ENCODE measurements at places on chromosomes 16 and 17.
A peak's percentile ranks its signal among the peaks of the same experiment; 100 is the strongest.

DNA sequence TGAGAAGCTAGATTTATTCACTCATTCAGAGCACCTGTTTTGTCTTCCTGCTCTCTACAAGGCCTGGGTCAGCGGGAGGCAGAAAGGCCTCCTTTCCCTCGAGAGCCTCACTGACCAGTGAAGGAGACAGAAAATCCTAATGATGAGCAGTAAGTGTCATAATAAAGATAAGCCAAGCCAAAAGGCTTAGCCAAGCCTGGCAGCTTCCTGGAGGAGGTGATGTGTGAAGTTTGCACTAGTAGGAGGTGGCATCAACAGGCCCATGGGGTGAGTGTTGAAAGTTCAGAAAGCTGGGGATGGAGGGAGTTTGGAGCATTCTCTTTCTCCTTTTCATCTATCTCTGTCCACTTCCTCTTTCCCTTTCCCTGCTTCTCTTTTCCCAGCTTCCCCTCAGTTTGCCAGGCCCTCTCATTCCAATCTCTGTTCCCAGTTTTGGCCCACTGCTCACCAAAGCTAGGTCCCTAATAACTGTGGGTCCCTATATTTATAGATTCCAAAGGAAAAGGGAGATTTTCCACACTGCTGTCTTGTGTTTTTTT lies 16.5 kb upstream of the SPNS3 start:
- H3K27me3 ChIP-seq: no peaks in the 10 kb centered on the region
- H3K27ac ChIP-seq: no peak overlapping the region
- DNase-seq: no peak
- no peaks in the 10 kb centered on the region for H3K36me3 ChIP-seq
- peaks cover 10% of the 10 kb centered on the region for H3K4me1 ChIP-seq

- H3K36me3 ChIP-seq: no peaks in the 10 kb centered on the region
- no peak overlapping the region for H3K4me3 ChIP-seq
- H3K27ac ChIP-seq: no peak overlapping the region
Observed at GRCh38 chr16:28548306-28548802, 5.4 kb upstream of the SGF29 start.

DNA sequence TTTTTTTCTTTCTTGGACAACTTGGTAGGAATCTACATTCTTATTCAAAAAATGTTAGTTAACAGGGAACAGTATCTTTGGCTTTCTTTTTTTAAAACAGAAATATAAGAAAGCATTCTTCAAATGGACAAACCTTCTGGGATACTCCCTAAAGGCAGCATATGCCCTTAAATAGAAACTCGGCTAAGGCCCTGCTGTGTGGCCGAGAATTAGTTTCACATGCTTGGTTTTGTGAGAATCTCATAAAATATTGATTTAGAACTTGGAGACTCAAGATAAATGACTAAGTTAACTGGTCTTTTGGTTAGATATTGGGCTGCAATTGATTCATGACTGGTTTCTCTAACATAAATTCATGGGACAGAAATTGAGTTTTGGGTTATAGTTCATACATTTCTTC lies 359.9 kb upstream of the XYLT1 start:
- H3K4me3 ChIP-seq: no peak overlapping the region
- H3K27ac ChIP-seq: no peak overlapping the region

DNA sequence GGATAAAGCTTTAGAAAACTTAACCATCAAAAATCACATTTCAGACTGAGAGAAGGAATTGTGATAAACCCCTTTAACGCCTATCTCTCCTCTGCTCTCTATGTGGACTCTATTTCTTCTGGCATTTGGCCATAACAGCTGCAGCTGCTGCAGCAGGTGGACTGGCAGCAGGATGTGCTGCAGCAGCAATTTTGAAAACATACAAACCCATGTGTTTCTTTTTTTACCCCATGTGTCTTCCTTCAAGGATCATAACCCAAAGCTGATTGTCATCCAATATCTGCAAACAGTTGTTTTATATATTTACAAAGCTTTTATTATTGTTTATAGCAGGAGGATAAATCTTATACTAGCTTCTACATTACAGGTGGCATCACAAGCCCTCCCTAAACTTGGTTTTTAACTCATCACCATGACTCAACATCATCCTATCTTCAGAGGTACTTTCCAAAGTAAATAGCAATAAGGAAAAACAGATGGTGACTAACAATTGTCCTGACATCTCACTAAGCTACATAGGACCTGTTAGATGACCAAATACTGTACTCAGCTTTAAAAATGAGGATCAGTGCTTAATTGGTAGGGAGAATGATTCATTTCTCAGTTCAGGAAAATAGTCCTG lies 14.5 kb upstream of the KRTAP9-2 start:
- H3K27me3 ChIP-seq: no peaks in the 10 kb centered on the region
- H3K4me1 ChIP-seq: peaks cover 15% of the 10 kb centered on the region
- DNase-seq: peak; percentile 24

DNA sequence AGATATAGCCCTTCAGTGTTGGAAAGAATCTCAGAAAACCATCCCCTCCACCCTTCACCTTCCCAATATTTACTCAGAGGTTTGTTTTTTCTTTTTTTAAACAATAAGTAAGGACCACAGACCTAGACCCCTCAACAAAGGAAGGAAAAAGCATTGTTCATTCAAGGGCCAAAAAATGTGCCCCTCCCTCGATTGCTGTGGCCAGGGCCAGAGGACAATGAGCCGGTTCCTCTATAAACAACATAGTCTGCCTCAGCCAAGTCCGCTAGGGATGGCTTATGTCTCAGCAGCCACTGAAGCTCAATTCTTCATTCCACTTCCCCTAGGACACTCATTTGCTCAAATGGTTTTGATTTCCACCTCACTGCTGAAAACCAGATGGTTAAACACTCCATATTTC lies 24.0 kb downstream of the TRIM16 start:
- peak overlapping the region; percentile 89 for H3K27ac ChIP-seq
- H3K4me3 ChIP-seq: no peak overlapping the region
- H3K4me1 ChIP-seq: peaks cover 51% of the 10 kb centered on the region
- no peaks in the 10 kb centered on the region for H3K27me3 ChIP-seq
- no peak for DNase-seq
- H3K36me3 ChIP-seq: peaks cover 7% of the 10 kb centered on the region

- no peaks in the 10 kb centered on the region for H3K27me3 ChIP-seq
- no peak for DNase-seq
- H3K4me3 ChIP-seq: no peak overlapping the region
- no peaks in the 10 kb centered on the region for H3K4me1 ChIP-seq
Observed at GRCh38 chr17:38617074-38617860, 11.5 kb upstream of the SRCIN1 start.

- H3K27ac ChIP-seq: no peak overlapping the region
- H3K4me1 ChIP-seq: no peaks in the 10 kb centered on the region
- H3K36me3 ChIP-seq: no peaks in the 10 kb centered on the region
- H3K4me3 ChIP-seq: no peak overlapping the region
- DNase-seq: no peak
Observed at GRCh38 chr16:24119807-24120206, 136.3 kb upstream of the CACNG3 start.

DNA sequence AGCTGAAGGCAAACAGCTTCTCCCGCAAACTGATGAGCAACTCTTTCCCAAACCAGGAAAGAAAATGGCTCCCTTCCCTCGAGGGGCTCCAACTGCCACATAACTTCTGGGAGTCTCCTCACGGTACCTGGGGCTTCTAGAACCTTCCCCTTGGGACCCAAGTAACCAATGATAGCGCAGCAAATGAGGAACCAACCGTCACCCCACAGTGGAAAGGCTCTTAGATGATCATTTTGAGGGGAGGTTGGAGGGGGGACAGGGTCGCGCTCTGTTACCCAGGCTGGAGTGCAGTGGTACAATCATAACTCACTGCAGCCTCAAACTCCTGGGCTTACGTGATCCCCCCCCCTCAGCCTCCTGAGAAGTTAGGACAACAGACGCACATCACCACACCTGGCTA lies at the start of gene DNAH17:
DNAH17 (minus strand) TSS at position 101 of the 400 bp plus-strand sequence. CDS start 2,339 bp downstream, outside the sequence.
- H3K27me3 ChIP-seq: no peaks in the 10 kb centered on the region
- H3K4me3 ChIP-seq: no peak within 1 kb of the TSS
- H3K4me1 ChIP-seq: no peaks in the 10 kb centered on the region
- no peaks in the 10 kb centered on the region for H3K36me3 ChIP-seq

DNA sequence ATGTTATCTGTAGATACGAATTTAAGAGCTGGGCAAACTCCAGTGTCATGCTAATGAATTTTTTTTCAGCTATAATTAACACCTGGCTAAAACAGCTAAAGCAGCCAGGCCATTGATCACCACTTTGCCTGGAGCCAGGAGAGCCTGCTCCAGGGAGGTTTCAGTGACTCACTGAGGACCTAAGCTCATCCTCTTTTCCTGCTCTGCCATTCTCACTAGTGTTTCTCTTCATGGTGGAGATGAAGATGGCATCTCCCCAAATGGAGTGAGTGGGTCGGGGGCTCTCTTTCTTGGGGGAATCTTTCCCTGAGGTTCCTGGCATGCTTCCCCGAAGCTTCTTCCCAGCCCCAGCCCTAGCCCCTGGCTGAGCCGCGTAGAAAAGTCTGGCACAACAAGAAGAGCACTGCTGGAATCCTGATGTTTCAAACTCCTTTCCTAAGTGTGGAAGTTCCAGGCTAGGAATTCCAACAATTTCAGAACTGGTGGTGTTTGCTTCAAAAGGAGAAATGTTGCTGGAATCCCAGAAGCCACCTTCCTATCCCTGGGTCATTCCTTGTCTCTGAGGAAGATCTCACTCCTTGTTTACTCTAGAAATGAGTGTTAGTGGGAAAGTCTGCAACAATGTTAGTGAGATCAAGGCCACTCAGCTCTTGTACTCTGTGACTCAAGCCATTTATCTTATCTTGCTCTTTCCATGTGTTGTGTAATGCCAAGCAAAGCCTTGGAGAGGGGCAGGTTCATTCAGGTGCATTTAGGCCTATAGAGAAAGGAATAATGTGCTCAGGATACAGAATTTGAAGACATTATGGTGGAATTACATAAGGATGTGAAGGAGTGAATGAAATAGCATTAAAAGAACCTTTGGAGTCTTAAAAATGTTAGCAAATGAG lies 26.0 kb upstream of the B4GALNT2 start:
- H3K36me3 ChIP-seq: no peaks in the 10 kb centered on the region
- DNase-seq: no peak
- no peak overlapping the region for H3K4me3 ChIP-seq
- peaks cover 9% of the 10 kb centered on the region for H3K4me1 ChIP-seq
- H3K27me3 ChIP-seq: no peaks in the 10 kb centered on the region
- H3K27ac ChIP-seq: no peak overlapping the region

DNA sequence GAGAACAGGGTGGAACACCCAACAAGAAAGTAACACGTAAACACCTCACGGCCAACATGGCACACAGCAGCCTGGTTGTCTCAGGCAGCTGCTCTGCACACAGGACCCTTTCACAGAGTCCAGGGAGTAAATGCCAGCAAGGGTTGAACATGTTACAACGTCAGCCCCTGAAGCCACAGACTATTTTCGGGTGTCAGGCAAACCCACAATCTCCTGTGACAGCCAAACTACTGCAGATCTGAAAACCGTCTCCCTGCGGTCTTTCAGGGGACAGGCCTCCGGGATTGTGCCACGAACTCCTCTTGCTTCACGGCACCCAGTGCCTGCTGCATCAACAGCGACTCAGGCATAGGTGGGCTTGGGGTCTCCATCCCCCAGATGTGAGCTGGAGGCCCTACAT lies 127.7 kb downstream of the XYLT1 start:
- H3K36me3 ChIP-seq: no peaks in the 10 kb centered on the region
- no peak overlapping the region for H3K27ac ChIP-seq
- H3K4me3 ChIP-seq: no peak overlapping the region
- no peaks in the 10 kb centered on the region for H3K27me3 ChIP-seq
- DNase-seq: no peak
- no peaks in the 10 kb centered on the region for H3K4me1 ChIP-seq

DNA sequence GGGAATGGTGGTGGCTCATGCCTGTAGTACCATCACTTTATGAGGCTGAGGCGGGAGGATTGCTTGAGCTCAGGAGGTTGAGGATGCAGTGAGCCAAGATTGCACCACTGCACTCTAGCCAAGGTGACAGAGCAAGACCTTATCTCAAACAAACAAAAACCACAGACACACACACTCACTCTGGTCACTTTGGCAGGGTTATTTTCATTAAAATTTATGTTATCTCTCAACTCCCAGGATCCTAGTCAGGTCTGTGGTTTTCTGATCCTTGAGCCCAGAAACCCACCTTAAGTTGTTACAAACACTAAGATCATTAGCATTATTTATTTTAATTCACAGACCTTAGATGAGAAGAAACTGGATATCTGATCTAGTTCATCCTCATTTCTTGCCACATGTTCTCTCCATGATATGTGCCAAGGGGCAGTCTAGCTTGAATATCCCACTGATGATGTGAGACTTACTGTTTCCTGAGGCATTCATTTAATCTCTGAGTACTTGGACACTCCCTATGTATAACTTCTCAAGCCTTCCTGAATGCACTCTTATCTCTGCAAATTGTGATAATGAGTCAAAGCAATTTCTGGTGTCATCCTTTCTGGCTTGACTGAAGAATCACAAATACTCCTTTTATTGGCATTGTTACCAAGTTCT lies 9.6 kb downstream of the ABHD15 start:
- H3K27ac ChIP-seq: no peak overlapping the region
- H3K4me3 ChIP-seq: no peak overlapping the region
- H3K27me3 ChIP-seq: no peaks in the 10 kb centered on the region

DNA sequence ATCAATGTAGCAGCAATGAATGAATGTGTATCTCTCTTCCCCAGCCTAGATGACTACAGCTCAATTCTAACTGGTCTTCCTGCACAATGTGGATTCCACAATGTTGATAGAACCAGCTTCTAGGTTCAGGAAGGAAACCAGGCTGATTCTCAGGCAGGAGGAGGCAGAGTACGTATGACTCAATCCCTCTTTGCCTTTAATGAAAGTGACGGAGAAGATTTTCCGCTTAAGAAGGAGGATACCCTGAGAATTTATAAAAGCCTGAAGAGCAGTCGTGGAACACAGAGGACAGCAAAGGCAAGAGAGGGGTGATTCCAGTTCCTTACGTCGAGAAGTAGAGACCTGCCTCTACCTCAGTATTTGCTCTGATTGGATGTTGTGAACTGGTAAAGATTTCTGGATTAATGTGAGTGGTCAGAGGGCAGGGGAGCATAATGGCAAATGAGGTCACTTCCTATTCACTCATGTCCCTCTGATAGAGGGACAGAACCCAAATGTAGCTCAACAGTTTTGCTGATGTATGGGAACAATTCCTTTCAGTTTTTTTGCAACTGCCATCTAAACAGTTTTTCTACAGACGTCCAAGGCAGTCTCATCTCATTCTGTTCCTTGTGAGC lies 15.0 kb upstream of the SLC16A11 start:
- H3K4me1 ChIP-seq: peaks cover 16% of the 10 kb centered on the region
- H3K4me3 ChIP-seq: no peak overlapping the region
- H3K27me3 ChIP-seq: peaks cover under 1% of the 10 kb centered on the region
- DNase-seq: no peak
- no peak overlapping the region for H3K27ac ChIP-seq

GRCh38 chr17:47665655-47666054 lies 15.9 kb downstream of the KPNB1 start:
- no peak overlapping the region for H3K4me3 ChIP-seq
- H3K36me3 ChIP-seq: peaks cover 86% of the 10 kb centered on the region
- no peaks in the 10 kb centered on the region for H3K27me3 ChIP-seq
- no peak overlapping the region for H3K27ac ChIP-seq

DNA sequence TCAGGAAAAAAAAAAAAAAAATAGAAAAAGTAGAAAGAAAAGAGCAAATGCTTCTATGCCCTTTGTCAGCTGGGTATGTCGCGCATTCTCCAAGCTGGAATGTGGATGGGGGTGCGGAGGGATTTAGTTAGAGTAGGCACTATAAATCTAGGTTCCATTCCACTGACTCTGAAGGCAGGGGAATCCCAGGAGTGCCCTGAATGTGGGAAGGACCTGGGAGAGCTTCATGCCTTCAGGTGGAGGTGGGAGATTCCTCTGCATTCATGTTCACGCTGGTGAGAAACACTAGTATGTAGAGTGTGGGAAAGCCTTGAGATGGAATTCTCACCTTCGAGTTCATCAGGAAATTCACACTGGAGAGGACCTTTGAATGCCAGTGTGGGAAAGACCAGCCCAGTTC lies 12.4 kb downstream of the ZNF232 start:
- DNase-seq: no peak
- H3K36me3 ChIP-seq: no peaks in the 10 kb centered on the region
- no peaks in the 10 kb centered on the region for H3K4me1 ChIP-seq
- no peak overlapping the region for H3K4me3 ChIP-seq

All from HCT116 (cell line).